ENCODE measurements at places on chromosomes 2 and 18.

- DNase-seq, result no peak
Measured at GRCh38 chr2:113124984-113125855, 2.2 kb upstream of the IL1RN start.

- no peak for DNase-seq
Measured at GRCh38 chr2:6082625-6083018, 390.4 kb downstream of the SOX11 start.

DNA sequence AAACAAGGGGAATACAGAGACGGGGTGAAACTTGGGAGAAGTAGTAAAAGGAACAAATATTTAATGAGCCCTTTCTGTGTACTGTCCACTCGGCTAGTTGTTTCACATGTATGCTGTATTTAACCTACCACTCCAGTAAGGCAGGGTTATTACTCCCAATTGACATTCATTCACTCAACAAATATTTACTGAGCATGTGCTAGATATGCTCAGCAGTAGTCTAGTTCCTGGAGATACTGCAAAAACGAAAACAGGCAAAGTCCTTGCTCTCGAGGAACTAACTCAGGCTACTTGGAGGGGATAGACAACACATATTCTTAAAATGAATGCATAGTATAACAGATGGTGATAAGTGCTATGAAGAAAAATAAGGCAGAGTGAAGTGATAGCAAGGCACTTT is 207.3 kb downstream of the SS18 start:
- no peak for DNase-seq

DNA sequence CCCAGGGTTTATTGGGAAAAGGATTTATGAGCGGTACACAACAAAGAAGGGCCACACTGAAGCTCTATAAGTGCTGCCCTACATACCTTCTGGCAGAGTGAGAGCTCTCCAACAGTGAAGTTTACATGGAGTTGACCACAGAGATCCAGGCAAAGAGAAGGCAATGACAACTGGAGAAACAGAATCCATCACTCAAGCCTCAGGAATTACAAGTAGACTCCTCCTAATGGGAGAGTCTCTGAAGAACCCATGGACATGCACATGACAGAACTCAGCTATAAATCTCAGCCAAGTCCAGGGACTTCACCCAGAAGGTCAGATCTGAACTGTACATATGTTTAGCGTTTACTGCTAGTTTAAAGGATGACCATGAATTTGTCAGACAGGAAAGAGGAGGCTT is 164.7 kb downstream of the DNAH7 start:
- no peak for DNase-seq

DNA sequence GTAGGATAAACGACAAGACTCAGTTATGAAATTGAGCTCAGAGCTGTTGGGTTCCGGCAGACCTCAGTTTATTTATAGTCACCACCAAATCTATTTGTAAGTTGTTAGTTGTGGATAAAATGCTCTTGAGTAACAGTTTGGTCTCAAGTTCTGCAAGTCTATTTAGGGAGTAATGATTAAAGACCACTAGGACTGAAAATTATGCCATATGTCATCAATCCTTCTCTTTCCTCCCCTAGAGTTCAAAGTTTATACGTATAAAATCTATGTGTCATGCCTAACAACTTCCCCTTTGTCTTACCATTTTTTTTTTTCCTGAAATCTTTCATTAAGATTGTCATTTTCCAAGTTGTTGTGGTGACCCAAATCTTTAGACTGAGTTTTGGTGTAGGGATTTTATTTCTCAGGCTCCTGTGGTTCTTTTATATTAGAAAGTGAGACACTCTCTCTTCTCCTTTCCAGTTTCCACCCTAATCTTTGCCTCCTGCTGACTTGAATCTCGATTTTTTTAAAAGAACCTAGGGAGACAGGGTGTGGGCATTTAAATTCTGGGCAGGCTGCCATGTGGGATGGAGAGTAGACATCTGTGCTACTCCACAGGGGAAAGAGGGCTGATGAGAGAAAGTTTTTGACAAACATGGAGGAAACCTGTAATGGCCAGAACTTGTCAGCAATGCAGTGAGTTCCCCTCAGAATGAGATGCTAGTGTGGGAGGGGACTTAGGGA is 51.0 kb downstream of the LAMA3 start:
- no peak for DNase-seq

Measured in GM12878 (cell line).